Stimulated activated CD8-positive, alpha-beta memory T cell treated with anti-CD3 and anti-CD28 coated beads, Interleukin-4, amount 100 ng/mL, for 4 hours (primary cell): ENCODE measurements at places on chromosomes 7 and 10.

DNA sequence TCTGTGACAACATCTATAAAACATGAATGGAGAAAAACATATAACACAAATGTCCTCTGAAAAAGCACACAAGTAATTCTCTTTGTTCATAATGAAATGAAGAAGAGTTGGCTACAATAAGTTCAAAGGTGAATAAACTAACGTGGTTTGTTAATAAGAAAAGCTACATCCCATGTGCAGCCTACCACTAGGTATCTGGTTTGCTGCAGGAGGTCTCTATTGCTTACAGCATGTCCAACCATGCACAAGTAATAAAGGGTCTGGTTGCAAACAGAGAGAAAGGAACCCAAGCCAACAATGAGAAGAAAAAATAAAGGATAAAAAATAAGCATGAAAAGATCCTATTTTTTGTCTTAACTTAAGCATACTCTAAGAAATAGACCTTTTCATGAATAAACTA lies 139.2 kb downstream of the CHCHD3 start:
- no peak for DNase-seq

DNA sequence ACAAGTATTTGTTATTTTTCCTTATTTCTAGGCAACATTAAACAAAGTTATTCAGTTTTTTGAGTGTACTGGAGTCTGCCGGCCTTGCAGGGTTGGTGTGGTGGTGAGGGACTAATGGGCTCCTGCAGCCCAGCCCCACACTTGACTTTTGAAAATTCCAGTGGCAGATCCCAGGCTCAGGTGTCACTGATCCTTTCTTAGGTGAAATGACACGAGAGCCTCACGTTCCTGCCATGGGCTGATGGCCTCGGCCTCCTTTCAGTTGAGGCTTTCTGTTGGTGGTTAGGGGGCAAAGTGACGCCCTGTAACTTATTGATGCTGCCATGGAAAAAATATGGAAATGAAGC lies 117.9 kb downstream of the NKX6-2 start:
- DNase-seq: no peak

DNA sequence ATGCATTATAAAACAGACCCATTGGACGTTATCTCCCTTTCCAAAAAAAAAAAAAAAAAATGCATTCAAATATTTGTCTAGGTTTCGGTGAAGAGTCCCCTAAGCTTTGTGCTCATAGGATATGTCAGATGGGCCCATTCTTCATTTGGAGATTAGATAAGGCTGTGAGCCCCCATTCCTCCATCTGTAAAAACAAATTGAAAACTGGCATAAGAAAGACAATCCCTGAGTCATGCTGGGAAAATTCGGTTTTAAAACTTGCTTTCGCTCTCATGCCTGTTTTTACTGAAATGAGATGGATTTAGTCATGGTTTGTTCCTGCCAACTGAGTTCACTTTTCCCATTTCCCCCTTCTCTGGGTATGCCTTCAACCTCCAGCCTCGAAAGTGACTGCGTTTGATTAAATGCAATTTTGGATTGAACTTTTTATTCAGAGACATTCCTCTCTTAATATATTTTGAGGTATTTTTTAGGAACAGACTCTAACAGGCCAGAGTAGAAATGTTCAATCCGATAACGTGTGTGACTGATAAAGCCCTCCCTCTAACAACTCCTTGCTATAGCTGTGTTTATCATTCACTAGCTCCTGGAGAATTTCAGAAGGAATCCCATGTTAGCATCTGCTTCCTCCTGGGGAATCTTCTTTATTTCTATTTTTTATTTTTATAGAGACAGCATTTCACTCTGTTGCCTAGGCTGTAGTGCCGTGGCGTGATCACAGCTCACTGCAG lies 190.9 kb upstream of the LYZL2 start:
- DNase-seq: no peak

GRCh38 chr10:69810675-69811397 lies 9.1 kb downstream of the COL13A1 start:
- DNase-seq: no peak

- DNase-seq: no peak
Measured at GRCh38 chr7:120926943-120927346, 23.6 kb upstream of the ING3 start.

- no peak for DNase-seq
Measured at GRCh38 chr10:132541601-132542011, 4.0 kb downstream of the INPP5A start.

DNA sequence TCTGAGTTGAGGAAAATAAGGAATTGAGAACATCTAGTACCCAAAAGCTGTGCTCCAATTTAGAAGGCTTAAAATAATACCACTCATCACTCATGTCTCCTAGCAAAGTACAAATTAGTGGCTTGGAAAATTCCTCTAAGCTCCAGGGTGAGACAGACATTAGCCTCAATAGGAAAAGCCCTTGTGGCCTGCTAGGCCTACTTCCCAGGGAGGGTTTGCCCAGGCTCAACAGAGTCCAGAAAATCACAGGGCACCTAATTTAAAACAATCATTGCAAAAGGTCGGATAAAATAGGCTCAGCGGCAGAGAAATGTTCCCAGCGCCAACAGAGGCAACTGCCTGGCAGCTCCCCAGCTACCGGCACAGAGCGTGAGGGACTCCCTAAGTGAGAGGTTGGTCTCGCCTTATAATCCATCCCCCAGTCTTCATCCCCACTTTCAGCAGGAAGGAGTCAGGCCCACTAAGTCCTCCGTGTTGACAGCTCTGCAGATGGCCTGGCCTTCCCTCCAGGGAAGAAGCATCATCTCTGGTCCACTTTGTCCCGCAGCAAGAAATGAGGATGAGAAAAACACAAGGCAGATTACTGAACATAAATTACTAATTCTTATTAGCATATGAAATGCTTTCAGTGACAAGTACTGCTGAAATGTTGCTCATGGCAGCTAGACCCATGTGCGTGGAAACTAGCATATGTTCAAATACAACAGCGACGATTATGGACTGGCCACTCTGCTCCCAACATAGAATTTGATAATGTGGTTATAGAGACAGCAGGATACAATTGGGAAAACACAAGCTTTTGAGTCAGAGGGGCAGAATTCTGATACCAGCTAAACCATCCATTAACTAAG lies 1177.7 kb upstream of the AUTS2 start:
- DNase-seq: no peak

GRCh38 chr7:130881091-130881798 lies 147.2 kb upstream of the KLF14 start:
- no peak for DNase-seq

GRCh38 chr7:40221836-40222235 lies 87.0 kb downstream of the SUGCT start:
- no peak for DNase-seq

DNA sequence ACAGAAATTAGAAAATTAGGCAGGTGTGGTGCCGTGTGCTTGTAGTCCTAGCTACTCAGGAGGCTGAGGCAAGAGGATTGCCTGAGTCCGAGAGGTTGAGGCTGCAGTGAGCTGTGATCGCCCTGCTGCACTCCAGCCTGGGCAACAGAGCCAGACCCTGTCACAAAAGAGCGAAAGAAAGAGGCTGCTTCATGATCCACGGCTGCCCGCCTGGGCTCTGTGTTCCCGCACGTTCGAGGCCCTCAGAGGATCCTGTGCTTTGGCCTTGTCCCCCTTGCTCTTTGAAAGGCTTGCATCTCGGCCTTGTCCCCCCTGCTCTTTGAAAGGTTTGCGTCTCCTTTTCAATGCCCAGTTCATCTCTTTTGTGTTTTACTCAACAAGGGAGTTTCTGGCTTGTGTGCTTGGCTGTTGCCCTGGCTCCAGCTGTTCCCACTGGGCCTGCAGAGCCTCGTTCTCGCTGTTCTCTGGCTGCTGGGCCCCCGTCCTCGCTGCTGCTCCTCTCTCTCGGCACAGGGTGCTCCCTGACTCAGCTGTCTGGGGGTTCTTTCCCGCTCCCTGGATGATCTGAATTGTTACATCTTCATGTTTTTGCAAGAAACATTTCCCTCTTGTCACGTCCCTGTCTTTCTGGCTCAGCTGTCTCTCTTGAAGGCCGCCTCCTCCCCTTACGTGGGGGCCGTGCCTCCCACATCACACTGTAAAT lies 45.1 kb upstream of the INPP5A start:
- DNase-seq: no peak

DNA sequence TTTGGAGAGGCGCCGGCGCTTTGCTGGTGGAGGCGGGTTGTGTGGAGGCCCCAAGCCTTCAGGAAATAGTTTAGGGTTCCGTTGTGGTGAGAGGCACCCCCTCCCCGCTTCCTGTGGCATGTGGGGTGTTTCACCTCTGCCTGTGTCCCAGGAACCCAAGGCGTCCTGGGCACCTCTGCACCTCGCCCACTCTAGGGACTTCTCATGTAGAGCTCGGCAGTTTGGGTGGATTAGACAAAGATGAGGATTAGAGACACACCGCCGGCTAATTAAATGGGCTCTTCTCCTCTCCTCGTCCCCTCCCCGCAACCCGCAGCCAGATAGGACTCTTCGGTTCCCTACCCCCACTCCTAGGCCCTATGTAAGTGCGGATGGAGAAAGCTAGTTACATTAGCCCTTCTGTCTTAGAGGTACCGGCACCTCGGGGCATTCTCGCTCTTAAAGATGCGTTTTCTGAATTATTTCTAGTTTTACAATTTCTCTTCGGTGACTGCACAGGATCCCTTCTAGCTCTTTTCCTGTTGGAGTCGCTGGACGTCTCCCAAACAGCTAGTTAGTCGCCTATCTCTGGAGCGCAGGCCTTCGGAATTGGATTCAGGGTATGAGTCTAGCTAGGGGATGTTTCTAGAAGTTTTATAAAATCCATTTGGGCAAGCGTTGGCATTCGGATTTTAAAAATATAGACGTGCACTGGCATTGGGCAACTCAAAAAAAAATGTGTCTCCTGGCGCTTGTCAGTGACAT lies 7.8 kb downstream of the PTF1A start:
- DNase-seq: no peak

GRCh38 chr10:95456516-95456915 lies 104.7 kb downstream of the SORBS1 start:
- no peak for DNase-seq

DNA sequence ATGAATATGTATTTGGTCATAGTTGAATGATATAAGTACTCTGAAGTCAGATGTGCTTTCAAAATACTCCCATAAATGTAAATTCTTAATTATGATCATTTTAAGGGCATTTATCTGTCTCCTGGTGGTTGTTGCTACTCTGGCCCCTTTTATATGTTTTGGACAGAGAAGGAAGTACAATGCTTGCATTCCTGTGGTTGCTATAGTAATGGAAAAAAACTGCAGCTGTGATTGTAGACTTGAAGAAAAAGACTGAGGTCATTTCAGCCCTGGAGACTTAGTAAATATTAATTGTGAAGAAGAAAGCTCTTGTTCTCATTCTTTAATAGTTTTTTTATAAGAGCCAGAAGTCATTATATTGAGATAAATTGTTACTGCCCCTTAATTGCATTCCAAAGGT lies 70.2 kb upstream of the FERD3L start:
- no peak for DNase-seq

DNA sequence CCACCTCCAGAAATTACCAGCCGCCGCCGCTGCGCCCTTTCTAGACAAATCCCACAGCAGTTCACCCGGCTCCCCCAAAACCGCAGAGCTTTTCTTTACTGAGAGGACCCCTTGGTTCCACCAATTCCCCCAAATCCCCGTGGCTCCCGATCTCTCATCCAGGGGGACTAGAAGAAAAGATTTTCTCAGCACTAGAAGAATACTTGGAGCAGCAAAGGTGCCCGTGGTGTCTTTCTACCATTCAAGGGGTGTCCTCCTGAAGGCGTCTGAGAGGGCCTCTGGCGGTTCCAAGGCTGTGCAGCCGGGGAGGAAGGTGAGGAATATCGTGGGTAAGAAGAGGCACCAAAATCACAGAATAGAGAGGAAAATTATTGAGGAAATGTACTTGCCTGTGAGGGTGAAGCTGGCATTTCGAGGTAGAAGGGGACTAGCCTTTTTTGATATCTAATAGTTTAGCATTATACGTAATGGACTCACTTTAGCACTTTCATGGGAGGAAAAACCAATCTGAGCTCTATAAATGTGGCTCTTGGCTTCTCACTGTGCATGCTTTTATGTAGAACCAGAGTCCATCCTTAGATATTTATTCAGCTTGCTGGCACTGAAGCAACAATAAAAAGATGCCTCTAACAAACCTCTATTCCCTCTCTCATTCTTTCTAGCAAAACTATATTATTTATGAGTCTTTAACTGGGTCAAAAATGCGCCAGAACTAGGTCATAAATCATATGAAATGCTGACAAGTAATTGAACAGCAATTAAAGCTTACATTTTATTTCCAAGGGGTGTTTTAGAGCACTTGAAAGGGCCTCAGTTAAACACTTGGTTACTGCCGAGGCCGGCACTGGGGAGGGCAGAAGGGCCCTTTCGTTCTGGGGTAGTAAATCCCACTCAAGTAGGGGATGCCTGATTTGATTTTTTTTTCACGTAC lies 13.8 kb upstream of the HOXA2 start:
- DNase-seq: no peak

GRCh38 chr7:115094163-115094562 lies 172.3 kb downstream of the MDFIC start:
- no peak for DNase-seq

DNA sequence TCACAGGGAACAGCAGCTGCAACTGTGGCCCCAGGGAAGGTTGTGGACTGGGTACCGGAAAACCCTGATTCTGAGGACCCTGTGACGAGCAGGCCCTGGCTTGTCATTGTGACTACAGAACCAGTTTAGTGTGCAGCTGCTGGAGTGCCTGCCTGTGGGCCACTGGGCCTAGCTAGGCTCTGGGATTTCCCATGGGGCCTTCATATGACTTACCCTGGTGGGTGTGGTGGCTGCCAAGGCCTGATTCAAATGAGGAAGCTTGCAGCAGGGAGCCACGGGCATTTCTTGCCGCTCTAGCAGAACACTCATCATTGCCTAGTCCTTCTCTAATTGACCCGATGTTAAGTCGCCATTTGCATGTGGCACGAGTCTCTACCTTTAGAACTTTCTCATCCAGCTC lies 14.7 kb upstream of the CAMK2G start:
- no peak for DNase-seq
